ENCODE measurements at places on chromosomes 1 and 21.

- DNase-seq, result no peak
Measured at GRCh38 chr1:232596666-232597303, 33.1 kb downstream of the SIPA1L2 start.

DNA sequence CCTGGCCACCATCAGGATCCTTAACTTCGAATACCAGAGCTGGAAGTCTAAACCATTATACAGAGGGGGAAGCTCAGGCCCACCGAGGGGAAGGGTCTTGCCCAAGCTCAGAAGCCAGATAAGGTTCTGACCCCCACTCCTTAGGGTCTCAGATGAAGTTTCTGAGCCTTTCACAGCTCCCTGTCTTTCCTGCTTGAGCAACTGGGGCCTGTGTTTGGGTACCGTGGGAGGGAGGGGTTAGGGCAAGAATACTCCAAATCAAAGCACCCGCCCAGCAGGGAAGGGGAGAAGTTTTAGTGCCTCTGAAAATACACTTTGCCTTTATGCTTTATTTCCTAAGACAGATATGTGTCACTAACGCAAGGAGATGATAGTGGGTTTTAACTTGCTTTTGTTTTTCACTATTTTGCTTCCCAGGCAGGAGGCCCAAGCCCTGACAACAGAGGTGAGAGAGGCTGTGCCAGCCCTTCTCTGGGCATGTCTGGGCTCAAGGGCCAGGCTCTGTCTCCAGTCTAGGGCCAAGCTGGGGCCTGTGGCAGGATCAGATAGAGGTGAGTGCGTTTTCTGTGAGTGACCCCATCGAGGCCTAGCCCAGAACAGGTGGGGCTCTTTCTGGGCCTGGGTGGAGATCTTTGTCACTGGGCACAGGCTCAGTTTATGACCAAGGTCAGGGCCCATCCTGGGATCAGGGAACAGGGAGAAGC lies 20.5 kb upstream of the TENT5B start:
- DNase-seq, result no peak

DNA sequence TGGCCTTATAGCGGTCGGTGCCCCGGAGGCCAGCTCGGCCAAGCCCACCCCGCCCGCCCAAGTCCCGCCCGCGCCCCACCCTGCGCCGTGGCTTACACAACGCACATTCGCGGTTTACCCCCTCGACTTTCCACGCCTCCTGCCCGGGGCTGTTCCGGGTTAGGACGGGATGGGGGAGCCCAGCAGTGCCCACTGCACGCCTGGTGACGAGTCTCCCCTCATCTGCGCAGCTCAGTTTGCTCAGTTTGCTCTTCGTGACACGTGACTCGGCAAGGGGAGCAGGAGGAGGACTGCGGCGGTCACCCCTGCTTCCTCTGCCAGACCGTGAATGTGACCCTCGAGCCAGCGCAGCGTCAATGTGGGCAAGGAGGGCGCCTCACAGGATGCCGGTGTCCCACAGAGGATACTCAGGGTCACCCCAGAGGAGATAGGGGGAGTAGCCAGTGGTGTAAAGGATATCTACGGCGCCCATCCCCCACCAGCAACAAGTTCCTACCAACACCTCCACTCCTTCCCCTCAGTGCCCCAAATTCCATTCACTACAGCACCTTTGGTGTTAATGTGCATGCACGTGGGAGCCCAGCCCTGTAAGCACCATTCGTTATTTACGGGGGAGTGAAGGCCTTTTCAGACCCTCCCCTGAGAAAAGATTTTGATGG lies 350 bp upstream of the S100A6 start:
- peak; percentile 65 for DNase-seq

- DNase-seq, result no peak
Measured at GRCh38 chr1:216555653-216556052, 132.4 kb upstream of the USH2A start.

GRCh38 chr1:235051521-235051920 lies 77.1 kb downstream of the TOMM20 start:
- DNase-seq, result no peak

- no peak for DNase-seq
Measured at GRCh38 chr1:41751804-41752513, 166.8 kb downstream of the HIVEP3 start.

- no peak for DNase-seq
Measured at GRCh38 chr21:46023555-46023954, 42.0 kb downstream of the COL6A1 start.

DNA sequence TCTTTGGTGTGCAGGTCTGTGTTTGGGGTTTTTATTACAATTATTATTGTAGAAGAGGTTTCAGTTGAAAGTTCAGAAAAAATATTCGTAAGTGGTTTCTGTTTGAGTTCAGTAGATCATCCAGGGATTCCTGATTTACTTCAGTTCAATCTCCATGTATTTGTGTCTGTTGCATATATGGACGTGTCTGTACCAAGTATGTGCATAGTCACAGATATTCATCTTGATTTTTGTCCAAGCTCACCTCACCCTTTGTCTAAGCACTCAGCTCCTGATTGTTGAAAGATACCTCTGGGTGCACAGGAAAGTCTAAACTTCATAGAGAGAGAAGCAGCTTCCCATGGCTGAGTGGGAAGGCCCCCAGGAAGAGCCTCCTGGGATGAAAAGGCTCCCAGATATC lies 141.7 kb downstream of the TBX15 start:
- no peak for DNase-seq

DNA sequence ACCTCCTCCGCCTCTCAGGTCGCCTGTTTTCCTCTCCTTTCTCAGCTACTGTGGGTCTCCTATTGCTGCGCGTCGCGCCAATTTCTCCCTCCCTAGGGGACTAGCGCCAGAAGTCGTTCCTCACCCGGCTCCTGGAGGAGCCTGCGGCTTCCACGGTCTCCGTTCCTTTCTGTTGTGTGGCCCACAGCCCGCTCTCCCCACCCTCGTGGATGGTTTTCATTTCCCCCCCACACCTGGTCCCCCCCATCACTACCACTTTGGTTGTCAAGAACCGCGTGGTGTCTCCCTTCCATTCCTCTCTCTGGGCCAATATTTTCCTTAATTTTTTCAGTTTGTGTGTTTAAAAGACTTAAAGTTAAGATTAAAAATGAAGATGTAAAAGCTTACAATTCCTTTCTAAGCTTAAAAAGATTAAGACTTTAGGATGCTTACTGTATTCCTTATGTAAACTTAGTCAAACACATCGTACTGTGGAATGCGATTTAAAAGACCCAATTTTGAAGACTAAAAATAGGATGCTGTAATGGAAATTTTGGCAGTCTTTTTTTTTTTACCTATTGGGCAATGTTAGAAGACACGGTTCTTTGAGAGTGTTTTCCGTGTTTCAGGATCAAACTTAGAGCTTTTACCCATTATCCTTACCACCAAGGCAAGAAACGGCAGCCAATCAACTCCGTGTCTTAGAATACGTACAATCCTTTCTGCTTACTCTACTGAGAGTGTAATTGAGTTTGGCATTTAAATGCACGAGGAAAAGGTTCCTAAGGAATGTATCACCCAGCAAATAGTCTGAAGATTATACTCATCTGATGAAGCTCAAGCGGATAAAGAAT lies 773 bp downstream of the CNST start:
- no peak for DNase-seq

GRCh38 chr1:211564084-211564483 lies 14.9 kb downstream of the SLC30A1 start:
- no peak for DNase-seq

- no peak for DNase-seq
Measured at GRCh38 chr1:67441183-67441582, 11.0 kb upstream of the SERBP1 start.

DNA sequence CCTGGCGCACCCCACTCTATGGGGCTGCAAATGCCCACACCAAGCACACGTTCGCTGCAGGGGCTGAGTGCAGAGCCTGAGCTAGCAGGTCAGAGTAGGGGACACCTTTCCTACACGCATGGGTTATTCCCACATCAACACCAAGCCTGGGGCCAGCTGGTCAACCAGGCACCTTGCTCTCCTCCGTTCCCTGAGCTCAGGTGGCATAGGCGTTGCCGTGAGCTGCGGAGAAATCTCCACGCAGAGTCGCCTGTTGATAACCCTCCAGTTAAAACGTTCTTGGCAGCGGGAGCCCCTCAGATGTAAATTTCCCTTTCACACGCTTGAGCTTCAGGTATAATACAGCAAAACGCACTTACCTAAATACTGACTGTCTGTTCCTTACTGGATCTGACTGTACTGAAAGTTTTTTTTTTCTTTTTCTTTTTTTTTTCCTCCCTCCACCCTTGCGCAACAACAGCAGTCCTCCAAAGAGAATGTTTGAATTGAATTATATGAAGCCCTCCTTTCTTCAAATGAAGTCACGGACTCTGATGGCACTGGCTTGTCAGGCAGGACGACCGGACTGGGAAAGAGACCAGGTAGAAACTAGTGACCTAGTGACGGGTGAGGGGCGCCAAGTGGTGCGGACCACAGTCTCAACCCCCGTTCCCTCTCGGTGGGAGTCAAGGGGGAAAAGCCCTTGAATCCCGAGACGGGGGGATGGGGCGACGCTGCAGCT lies 2.1 kb downstream of the BRINP3 start:
- no peak for DNase-seq

DNA sequence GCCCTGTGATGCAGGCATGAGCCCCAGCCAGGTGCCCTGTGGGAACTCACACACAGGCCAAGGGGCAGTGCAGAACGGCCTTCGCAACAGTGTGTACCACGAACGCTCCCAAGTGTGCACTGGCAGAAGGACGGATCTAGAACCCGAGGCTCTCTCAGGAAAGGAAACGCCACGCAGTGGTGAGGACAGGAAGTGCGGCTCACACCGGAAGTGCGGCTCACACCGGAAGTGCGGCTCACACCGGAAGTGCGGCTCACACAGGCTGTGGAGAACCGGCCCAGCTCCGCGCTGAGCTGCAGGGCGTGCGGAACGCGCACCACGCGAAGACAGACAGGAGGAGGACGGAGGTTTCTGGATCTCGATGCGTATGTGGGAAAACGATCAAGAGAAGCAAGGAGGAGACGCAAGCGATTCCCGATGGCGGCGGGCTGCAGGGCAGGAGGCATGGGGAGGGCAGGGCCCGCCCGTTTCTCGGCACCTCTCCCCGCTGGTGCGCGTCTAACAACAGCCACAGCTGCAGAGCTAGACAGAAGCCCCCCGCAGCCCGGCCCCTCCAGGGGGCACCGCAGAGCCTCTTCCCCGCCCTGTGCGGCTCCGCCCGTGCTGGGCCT lies 35.9 kb upstream of the TMEM52 start:
- DNase-seq, result no peak

- peak; percentile 58 for DNase-seq
Measured at GRCh38 chr1:167454894-167455785, 63.2 kb downstream of the CD247 start.

DNA sequence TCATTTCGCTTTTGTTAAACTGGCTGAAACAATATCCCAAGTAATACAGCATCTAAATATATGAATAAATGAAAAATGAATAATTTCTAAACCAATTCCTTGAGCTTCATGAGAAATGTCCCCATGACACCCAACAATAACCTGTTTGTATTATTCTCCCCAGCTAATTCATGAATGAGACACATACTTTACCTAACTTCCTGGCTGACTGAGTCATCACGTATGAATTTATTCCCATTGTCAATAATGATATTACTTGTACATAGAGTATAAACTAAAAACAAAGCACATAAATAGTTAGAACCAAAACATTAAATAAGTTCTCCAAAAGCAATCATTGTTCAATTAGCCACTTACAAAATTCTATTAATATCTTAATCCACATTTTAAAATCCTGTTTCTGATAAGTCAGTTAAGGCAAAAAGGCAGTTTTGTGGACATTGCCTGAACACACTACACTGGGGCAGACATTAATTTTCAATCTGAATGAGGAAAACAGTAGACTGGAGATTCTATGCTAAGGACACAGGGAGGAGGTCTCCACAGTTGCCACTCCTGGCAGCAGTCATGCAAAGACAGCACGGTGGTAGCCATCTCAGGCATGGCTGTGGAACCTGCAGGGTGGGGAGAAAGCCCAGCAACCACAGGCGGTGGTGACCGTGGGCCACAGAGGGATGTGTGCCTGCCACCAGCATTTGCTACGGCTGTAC lies 48.2 kb downstream of the SLC9C2 start:
- no peak for DNase-seq

DNA sequence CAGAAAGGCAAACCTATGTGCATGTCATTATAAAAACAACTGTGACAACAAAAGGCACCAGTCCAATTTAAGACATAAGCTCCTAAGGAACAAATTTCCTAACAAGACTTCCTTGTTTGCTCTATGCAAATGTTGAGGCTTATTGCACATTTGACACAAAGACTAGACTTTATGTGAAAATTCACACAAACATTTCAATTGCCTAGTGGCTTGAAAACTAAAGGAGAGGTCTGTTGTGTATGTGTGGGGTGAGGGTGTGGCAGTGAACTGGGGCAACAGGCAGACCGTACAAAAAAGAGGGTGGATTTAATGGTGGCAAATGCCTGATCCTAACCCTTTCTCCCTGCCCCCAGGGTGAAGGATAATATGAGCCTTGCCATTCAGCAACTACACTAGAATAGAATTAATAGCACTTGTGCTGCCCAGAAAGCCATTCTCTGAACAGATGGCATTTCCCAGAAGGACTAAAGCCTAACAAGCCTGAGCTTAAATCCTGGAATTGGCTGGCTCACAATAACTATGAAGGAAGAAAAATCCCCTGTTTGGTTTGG lies 73.9 kb downstream of the GLUL start:
- DNase-seq, result no peak

DNA sequence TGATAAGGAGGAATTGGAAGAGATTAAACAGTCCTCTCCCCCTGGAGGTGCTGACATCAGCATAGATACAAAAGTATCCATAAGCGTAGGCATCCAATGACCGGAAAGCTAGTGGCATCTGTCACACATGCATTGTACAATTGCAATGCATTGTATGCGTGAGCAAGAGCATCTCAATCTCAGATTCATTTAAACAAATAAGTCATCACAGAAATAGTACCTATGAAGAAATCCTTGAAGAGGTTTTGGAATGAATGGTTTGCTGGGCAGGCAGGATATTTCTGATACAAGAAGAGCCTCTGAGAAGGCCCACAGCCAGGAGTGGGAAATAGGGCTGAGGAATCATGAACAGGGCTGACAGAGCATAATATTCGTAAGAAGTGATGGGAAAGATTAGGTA lies 88.9 kb upstream of the ABCD3 start:
- no peak for DNase-seq

- no peak for DNase-seq
Measured at GRCh38 chr1:46404482-46405196, 10.5 kb downstream of the FAAH start.

DNA sequence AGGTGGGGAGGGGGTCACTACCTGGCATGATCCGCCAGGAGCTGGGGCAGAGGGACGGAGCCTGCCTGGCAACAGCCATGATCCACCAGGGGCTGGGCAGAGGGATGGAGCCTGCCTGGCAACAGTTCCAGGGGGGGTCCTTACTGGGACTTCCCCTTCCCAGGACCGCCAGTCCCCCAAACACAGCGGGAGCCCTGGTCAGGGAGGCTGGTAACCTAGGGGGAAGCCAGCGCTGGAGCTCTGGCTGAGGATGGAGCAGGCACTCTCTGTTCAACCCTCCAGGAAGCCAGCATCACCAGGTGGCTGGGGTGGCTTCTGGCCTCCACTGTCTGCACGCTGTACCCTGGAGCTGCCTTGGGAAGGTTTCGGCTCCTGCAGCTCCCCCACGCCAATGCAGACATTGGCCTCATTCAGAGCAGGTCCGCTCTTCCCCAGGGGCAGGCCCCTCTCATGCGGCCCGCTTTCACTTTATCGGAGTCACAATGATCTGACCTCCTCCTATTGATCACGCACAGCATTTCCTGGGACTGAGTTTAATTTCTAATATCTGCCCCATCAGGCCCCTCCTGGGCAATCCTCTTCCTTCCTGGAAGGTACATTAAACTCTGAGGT lies 68.4 kb upstream of the ABCG1 start:
- no peak for DNase-seq

- no peak for DNase-seq
Measured at GRCh38 chr1:12206792-12207424, 22.9 kb upstream of the VPS13D start.
